ENCODE measurements at places on chromosomes 1 and 21.
A peak's percentile ranks its signal among the peaks of the same experiment; 100 is the strongest.

DNA sequence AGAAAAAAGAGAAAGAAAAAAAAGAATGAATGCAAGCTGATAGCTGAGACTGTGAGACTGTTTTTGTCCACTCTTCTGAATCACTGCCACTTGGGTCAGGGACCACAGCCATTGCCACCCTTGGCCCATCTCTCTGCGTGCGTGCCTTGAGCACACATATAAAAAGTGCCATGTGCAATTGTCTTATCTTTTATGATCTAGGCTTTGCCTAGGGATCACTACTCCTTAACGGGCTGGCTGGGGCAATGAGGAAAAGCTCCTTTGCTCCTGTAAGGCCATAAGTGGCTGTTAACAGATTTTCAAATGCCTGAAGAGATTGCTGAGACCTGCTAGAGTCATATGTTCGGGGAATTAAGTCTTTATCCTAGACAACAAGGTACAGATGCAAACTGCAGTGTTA lies 8.2 kb downstream of the SPATA46 start:
- no peak for DNase-seq

DNA sequence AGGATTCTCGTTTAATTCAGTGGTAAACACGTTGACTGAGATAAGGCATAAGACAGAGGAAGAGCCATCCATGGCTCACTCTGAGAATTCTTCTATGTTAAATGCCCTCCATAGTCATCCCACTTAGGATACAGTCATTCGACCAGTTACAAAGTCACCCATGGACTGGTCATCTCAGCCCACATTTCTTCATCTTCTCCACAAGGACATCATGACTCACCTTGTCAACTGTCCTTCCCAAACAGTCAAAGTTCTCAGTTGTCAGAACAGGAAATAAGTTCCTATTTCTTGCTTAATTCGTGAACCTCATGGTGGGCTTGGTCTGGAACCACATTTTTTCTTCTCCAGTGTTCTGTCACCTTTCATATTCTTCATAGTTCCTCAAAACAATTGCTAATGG lies 133.2 kb downstream of the TGFB2 start:
- DNase-seq: no peak

DNA sequence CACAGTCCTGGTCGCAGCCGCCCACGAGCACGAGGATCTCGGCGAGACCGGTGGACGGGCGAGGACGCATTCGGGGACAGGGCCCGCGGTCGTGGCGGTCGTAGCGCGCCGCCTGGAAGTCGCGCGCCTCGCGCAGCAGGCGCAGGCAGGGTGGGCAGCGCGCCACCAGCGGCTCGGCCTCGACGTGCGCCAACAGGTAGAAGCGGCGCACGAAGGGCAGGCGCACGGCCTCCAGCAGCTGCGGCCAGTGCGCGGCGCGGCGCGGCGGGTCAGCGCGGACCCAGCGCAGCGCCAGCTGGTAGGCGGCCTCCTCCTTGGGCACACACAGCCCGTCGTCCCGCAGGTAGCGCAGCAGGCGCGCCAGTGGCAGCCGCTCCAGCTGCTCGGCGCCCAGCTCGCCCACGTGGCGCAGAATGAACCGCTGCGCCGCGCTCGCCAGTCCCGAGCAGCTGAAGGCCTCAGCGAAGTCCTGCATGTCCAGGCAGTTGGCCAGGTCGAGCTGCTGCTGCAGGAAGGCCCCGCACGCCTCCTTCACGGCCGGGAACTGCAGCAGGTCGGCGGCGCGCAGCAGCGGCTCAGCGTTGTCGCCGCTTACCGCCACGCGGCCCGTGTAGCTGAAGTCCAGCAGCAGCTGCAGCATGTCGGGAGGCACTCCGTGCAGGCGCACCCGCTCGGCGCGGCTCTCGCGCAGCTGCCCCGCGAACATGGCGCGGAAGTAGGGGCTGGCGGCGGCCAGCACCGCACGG lies 573 bp downstream of the KLHL21 start:
- peak; percentile 53 for DNase-seq

DNA sequence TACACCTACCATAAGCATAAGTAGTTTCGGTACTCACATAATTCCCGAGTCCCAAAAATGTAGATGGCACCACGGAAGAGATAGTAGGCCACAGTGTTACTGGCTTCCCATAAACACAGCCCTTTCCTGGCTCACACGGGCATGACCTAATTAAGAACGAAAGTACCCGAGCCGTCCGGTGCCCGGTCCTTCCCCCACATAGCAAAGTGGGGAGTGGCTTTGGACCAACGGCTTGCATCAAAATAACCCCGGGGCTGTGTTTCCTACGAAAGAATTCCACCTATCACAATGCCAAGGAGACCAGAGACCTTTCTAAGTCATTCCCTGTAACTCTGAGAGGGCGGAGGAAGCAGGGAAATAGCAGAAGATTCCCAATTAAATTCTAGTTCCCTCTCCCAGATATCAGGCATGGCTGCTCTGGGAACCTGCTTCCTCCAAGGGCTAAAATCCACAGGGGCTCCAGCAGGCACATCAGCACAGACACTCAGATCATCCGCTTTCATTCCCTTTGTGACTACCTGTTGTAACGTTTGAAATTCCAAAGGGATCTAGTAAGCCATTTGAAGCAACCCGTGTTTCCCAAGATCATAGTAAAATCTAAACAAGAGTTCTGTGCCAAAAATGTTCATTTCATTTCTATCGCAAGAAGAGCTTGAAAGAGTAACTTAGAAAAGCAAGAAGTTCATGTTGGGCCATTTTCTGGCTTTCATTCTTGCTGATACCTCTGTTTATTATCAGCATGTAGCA lies at the start of gene TMPRSS3:
TMPRSS3 (minus strand) TSS at position 148 of the 747 bp plus-strand sequence. CDS start 635 bp downstream, outside the sequence.
- DNase-seq: no peak

DNA sequence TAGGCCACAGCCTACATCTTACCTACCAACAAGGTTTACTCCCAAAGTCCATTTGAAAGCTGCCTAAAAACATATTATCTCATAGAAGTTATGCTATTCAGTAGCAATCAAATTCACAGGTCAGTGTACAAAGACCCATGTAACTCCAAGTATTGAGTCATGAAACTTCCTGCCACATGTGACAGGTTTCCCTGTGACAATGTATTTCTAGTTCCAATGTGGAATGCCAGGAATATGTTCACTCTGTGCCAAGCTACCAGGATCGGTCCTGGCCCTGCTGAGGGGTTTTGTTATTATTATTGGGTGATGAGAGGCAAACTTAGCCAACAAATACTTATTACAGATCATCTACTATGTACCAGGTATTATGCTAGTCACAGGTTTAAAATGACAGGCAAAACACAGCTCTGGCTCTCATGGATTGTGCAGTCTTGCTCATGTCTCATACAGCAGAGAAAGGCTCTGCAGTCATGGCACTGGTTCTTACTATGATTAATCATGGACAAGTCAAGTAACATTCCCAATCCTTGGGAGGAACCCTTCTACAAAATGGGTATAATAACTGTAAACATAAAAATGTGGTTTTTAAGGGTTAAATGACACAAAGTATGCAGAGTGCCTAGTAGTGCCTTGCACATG lies 22.5 kb downstream of the DPH5 start:
- no peak for DNase-seq

DNA sequence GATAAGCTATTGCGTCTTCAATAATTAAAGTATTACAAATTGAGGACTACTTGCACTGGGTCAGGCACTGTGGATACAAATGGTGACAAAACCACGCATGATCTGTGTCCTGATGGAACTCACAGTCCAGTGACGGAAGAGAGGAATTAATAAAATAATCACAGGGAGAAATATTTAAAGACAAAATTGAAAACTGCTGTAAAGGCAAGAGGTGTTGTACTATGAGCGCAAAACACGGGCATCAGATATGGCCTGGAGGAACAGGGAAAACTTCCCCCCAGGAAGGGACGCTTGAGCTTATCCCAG lies 16.6 kb upstream of the SLAMF6 start:
- no peak for DNase-seq

- DNase-seq: no peak
Observed at GRCh38 chr1:151935894-151936602, 26.7 kb upstream of the THEM4 start.

GRCh38 chr1:170721621-170722020 lies 57.7 kb downstream of the PRRX1 start:
- no peak for DNase-seq

DNA sequence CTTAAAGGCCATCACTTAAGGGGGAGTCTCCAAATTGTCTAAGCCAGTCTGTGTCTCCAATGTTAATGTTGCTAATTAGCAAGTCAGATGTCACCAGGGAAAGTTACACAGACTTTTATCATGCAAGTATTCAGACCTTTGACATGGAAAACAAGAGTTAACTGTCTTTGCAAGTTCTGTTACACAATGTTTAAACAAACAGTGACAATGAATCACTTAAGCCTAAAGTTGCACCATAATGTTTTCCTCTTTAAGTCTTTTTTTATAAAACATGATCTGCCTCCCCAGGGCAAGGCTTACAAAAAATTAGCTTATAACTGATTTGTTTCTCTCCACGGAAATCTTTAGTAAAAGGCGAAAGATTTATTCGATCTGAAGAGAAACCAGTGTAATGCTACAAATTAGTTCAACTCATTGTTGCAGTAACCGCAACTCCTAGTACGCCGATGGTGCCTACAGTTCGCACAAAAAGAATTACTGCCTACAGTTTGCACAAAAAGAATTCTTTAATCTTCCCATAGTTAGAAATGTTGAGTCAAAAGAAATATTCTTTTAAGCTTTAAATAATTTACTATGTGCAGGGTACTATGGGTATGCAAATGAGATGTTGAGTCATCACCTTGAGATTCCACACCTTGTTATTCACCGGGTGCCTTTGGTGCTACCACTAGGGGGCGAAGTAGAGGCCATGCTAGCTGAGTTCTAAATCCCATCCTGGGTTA lies 45.3 kb downstream of the HHAT start:
- peak; percentile 75 for DNase-seq

DNA sequence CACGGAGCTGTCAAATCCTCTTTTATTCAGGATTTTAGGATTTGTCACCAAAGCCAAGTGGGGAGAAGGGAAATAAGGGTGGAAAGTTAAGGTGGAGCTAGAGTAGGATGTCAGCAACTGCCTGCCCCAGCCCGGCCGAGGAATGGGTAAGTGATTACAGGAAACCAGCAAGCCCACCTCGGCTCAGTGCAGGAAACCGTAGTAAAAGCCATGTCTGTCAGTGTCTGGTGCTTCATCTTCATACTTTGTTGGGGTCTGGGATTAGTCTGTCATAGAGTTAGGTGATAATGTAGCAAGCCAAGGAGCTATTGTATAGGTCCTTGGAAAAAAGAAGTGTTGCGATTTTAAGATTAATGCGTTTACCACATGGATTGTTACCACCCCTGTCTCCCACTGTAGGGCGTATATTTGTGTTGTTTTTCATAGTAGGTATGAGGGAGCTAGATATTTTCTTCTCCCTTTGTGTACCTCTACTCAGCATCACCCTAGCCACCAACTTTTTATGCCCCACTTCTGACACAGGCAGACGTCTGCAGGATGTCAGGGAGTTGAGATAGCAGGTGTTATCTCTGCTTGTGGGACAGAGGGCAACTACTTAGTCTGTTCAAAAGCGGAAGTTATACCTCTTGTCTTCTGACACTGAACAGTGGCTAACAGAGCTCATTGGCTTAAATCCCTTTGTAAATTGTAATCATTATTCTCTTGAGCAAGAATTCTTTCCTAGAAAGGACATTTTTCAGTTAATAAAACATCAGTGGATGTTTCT lies 253.7 kb downstream of the HHAT start:
- DNase-seq: no peak

- DNase-seq: peak; percentile 58
Observed at GRCh38 chr1:45686015-45686287, 382 bp downstream of the GPBP1L1 start.

- DNase-seq: no peak
Observed at GRCh38 chr21:17191346-17191993, 321.4 kb upstream of the CXADR start.
